Osteocyte (in vitro differentiated cells): ENCODE measurements at places on chromosomes 2 and 18. TPM values are rescaled to one million over a fixed set of nuclear protein-coding genes. Genes with fewer than 3 reads are reported as not detected.

DNA sequence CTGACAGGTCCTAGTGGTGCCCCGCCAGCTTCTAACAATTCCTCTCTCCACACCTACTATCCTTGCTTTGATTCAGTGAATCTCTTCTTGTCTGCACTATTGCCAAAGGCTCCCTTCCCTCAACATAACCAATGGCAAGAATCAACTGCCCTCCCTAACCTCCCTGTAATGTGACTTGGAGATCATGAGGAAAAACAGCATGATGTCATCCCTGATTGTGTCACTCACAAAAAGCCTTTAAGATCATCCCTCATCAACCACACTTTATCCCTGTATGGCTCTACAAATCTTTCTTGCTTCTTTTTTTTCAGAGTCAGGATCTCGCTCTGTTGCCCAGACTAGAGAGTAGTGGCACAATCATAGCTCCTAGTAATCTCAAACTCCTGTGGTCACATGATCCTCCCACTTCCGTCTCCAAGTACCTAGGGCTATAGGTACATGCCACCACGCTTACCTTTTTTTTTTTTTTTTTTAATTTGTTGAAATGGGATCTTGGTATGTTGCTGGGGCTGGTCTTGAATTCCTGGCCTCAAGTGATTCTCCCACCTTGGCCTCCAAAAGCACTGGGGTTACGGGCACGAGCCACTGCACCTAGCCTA is 19.7 kb downstream of the SAP130 start:
- no peak for DNase-seq

- DNase-seq: no peak
These were observed 501 bp downstream of the LPIN1 start for GRCh38 chr2:11746807-11747459.

DNA sequence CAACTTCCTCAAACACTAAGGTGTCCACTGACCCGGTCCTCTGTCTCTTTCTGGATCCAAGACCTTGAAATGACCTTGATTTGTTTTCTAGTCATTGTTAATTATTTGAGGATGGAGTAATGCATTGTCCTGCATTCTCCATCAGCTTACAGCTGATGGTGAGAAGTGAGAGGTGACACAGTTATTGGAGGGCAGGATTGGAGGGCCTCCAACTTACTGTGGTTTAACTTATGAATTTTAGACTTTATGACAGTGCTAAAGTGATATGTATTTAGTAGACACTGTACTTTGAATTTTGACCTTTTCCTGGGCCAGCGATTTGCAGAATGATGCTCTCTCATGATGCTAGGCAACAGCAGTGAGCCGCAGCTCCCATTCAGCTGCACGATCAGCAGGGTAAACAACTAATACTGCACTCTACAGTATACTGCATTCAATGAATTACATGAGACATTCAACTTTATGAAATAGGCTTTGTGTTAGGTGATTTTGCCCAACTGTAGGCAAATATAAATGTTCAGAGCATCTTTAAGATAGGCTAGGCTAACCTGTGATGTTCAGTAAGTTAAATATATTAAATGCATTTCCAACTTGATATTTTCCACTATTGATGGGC is 200.0 kb upstream of the MEX3C start:
- DNase-seq: no peak

- DNase-seq: no peak
These were observed 502.9 kb upstream of the ID2 start for GRCh38 chr2:8178911-8179310.

DNA sequence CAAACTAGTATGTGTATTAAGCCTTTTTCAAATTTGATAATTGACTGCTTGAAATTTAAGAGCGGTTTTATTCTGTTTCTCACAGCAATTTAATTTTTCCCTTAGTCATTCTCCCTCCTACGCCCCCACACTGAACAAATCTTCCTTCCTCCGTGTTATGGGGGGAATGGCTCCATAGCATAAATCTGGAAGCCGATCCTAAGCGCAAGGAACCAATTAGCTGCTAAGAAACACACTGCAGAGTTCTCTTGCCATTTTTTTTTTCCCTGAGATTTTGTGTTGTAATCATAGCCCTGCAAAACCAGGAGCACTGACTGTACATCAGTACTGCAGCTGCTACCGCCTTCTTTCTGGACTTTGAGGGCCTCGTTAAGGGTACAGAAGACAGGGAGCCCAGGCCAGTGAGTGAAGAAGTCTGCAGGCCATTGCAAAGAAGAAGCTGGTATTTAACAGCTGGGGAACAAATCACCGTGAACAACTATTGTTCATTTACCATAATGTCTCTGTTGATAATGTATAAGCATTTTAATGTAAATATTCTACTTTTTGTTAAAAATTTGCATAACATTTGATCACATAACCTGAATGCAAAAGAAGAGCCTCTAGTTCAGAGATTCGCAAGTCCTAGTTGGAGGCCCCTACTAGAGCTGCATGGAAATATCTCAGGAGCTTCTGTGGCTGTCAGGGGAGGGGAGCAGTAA is 264.0 kb downstream of the LRATD1 start:
- DNase-seq: no peak

GRCh38 chr18:36509646-36510197 is 212.2 kb downstream of the FHOD3 start:
- no peak for DNase-seq

DNA sequence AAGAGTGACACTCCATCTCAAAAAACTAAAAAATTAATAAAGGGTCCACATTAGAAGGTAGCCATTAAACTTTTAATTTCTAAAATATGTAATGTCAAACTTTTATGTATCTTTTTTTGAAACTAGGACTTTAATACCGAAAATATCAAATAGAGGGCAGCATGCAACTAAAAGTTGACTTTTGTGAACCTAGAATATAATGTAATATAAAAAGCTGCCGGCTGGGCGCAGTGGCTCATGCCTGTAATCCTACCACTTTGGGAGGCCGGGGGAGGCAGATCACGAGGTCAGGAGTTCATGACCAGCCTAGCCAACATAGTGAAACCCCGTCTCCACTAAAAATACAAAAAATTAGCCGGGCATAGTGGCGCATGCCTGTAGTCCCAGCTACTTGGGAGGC is 62.8 kb downstream of the INO80D start:
- no peak for DNase-seq

DNA sequence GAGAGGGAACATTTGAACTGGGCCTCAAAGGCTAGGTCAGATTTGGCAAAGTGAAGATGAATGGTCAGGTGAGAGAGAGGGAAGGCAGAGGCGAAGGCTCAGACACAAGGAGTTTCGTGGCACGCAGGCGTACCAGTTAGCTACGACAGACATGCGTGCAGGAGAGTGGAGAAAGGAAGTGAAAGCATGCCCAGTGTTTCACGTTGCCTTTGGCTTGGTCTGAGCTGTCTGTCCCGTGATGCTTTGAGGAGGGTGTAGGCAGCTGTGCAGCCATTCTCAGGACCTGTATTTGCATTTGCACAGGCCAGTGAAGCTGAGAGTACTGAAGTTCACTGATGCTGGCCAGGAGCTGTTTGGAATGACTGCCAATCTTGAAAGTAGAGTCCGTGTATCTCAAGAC is 69.5 kb downstream of the HNRNPLL start:
- DNase-seq: no peak

GRCh38 chr2:157785866-157786662 is 90.1 kb downstream of the ACVR1 start:
- DNase-seq: no peak

DNA sequence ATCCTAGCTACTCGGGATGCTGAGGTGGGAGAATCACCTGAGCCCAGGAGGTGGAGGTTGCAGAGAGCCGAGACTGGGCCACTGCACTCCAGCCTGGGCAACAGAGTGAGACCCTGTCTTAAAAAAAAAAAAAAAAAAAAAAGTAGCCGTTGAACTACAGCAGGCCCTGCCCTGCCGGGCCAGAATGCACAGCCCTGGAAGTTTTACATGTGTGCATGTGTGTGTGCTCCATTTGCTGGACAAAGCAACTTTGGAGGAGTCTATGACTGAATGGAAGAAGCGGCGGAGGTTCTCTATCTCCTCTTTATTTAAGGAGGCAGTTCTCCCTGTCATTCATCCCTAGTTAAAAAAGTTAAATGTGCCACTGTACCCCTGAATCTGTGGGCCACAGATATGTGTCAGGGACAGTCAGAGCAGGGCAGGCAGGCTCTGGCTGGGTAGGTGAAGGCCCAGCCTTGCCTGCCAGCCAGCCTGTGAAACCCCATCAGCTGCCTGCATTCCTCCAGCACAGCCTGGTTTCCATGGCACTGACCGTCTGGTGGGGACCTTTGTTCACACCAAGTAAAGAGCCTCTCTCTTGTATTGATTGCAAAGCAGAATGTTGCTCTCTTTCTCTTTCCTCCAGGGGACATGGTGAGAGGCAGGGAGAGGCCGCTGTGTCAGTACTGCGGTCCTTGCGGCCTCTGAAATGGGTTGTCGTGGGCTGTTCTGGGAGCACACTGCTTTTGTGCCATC is 10.9 kb downstream of the LIPG start:
- DNase-seq: no peak

- DNase-seq: no peak
These were observed 1016.4 kb upstream of the CRIM1 start for GRCh38 chr2:35339211-35339610.

DNA sequence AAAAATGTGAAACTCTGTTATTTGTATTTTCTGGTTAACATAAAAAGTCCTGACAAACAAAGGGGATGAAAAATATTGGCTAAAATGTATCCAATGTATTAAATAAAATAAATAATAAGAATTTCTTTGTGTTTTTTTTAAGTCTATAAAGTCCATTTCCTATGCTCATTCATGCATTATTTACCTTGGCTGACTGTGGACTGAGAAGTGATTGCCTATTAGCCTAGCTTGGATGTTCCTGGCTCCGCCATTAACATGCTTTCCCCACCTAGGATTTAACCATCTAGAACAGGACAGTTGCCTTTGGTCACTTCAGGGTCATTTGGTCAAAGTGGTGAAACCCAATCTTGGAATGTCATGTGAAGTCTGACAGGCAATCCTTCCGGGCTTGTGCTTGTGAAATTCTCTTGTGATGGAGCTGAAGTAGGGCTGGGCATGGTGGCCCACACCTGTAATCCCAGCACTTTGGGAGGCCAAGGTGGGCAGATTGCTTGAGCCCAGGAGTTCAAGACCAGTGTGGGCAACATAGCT is 60.4 kb upstream of the TANC1 start:
- DNase-seq: no peak

- DNase-seq: no peak
These were observed 15.1 kb upstream of the MBOAT2 start for GRCh38 chr2:9018534-9018933.

GRCh38 chr18:5066380-5066977 is 130.6 kb downstream of the AKAIN1 start:
- DNase-seq: no peak

DNA sequence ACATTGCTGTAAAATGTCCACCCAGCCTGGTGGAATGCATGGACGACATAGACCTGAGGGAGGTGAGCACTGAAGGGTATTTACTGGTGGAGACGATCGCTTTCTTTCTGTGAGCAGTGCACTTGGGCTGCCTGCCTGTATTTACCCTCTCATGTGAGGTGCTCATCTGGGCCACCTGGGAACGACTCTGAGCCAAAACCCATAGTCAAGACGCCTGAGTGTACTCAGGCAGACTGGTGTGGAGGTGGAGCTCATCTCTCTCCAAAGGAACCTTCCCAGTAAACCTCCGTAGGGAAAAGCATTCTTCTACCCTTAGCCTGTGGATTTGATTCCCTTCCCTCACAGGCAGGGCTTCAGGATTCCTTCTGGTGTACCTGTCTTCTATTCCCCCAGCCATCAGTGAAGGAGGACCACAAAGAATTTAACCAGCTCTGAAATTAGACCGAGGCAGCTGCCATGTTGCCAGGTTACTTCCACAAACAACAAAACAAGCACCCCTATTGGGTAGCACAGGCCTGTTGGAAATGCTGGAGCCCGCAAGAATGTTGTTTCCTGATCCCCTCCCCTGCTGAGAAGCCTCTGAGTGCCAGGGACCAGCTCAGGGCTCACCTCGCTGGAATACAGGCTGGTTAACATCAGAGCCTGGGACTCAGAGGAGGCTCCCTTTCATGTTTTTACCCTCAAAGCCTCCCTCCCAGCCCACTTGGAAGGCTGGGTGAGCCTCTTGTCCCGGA is 47.5 kb upstream of the TXNDC2 start:
- DNase-seq: no peak

DNA sequence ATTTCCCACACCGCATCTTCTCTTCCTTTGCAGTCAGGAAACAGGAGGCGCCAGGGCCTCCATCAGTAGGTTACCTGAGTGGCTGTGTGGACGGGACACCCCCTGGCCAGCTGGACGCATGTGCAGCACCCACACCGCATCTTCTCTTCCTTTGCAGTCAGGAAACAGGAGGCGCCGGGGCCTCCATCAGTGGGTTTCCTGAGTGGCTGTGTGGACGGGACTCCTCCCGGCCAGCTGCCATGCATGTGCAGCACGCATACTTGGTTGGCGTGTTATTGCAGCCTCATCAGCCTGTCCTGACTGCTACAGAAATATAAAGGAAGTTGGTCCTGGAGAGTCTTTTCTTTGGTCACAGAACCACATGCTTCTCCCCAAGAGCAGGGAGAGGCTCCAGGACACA is 74.6 kb downstream of the DCDC2C start:
- no peak for DNase-seq

DNA sequence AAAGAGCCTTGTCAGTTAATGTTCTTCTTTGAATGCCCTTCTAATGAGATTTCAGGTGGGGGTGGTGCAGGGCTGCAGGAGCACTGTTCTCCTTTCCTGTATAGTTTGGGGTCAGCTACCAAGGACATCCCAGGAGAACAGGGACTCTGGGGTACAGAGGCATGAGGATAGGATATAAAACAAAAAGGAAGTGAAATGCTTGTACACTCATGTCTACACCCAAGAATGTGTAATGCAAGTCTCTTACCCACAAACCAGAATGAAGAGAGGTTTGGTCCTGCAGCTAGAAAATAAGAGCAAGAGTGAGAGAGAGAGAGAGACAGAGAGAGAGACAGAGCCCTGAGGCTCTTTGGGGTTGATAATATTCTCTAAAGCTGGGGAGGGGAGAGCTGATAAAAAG is 151.8 kb upstream of the KCTD1 start:
- DNase-seq: no peak

DNA sequence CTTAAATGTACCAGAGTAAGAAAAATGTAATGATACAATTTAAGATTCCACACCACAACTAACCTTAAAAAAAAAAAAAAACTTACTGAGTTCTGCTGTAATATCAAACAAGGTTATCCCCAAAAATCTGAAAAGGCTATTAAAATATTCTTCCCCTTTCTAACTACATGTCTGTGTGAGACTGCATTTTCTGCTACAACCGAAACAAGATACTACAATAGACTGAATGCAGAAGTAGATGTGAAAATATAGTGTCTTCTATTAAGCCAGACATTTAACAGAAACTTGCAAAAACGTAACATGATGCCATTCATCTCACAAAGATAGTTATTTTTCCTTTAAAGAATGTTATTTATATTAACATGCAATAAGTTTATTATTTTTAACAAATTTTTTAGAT is 16.2 kb downstream of the SS18 start:
- DNase-seq: no peak

GRCh38 chr2:239288951-239289511 is 111.8 kb downstream of the HDAC4 start:
- DNase-seq: no peak

The IL36A gene
- total RNA-seq: not detected in 2 replicates

The PAIP2B gene
- total RNA-seq: 0.55 and 0.78 TPM in 2 replicates

The RNF25 gene
- 35.7 and 36.7 TPM in 2 replicates for total RNA-seq
